ENCODE measurements at places on chromosomes 3 and 15.

DNA sequence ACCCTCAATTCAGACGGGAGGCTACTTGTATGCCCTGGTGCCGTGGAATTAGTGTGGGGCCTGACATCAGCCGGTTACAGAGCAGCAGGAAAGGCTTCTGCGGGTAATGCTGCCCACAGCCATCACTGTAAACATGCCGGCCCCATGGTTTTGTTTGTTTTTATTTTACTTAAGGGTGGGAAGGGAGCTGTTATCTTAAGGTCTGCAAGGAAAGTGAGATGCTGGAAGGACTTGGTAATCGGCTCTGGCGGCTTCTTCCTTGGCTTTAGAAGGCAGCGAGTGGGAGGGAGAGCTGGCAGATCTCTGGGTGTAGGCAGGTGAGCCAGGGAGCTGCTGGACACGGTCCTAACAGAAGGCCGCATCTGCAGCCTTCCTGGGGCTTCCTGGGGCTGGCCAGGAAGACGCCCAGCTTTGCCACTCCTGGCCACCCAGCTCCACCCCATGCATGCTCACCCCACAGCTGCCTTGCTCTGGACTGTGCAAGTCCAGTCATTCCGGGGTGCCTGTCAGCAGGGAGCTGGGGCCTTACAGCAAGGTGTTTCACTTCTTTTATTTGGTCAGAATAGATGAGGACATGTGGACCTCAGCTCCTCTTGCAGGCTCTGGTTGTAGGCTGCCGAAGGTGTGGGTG lies 54.1 kb upstream of the FURIN start:
- no peak for DNase-seq

DNA sequence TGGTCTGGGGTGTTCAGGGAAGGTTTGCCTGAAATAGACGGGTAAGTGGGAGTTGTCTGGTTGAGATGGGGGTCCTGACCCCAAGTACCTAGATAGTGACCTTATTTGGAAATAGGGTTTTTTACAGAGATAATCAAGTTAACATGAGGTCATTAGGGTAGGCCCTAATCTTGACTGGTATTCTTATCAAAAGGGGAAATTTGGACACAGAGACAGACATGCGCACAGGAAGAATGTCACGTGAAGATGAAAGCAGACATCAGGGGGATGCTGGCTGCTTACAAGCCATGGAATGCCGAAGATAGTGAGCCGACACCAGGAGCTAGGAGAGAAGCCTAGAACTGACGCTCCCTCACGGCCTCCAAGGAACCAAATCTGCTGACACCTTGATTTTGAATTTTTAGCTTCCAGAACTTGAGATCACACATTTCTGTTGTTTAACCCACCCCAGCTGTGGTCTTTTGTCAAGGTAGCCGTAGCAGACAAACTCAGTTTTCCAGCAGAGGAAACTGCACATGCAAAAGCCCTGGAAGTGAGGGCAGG lies 17.1 kb downstream of the BHLHE40 start:
- no peak for DNase-seq

- DNase-seq: no peak
Observed at GRCh38 chr3:37015642-37016041, 22.3 kb downstream of the MLH1 start.

GRCh38 chr3:3134750-3135448 lies 8.2 kb downstream of the TRNT1 start:
- DNase-seq: no peak

DNA sequence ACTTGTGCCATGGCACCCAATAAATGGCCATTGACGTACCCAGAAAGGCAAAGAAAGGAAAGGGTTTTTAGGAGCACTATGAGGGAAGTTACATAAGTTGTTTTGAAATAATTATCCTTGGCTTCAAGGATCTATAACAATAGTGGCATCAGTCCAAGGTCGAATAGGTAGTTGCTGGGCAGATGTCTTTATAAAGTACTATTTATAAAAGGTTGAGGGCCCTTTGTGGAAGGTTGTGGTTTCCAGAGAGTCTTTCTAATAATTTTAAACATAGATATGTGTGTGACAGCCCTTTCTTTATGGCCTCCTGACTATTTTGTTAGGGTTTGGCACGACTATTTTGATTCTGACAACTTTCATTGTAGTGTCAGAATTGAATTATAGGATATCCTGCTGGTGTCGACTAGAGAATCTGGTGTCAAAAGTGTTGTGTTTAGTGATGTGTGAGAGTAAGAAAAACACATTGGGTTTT lies 260.5 kb downstream of the PYDC2 start:
- DNase-seq: no peak

GRCh38 chr15:45143946-45144345 lies 14.2 kb downstream of the DUOX1 start:
- no peak for DNase-seq

- DNase-seq: no peak
Observed at GRCh38 chr3:129575997-129576384, 30.5 kb downstream of the PLXND1 start.

GRCh38 chr3:194596906-194597305 lies 36.3 kb downstream of the TMEM44 start:
- DNase-seq: no peak

- peak; percentile 60 for DNase-seq
Observed at GRCh38 chr3:30440880-30441279, 165.5 kb upstream of the TGFBR2 start.

DNA sequence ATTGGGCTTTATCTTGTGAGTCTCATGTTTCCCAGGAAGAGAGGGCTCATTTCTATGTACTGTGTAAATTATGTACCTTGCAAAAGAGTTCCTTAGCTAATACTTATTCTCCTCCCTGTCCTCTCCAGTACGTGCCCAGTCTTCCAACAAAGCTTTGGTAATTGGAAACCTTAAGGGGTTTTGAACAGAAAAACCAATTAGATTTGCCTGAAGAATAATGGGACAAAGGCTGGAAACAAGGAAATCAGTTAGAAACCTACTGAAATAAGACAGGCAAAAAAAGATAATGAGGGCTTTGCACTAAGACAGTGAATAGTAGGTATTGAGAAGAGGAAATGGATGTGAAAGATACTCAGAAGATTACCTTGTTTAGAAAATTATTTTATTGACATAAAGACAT lies 82.5 kb downstream of the SPRED1 start:
- no peak for DNase-seq

DNA sequence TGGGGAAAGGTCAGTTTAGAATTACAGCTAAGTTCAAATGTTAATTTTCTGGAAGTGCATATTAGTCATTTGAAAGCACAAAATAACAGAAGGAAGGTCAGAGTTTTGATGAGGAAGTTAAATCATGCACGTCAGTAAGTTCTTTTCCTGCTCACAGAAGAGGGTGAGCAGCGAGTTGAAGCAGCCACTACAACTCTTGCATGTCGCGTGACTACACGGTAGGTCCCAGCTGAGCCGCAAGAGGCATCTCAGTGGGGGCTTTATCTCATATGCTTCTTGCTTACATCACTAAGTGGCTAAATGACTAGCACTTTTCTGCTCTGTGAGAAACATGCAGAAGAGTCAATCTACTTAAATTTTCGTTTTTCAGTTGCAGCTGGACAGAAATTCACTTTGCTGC lies 21.3 kb upstream of the SEC62 start:
- DNase-seq: peak; percentile 30

GRCh38 chr15:76935620-76936019 lies 4.1 kb downstream of the RCN2 start:
- DNase-seq: no peak

- no peak for DNase-seq
Observed at GRCh38 chr3:101779822-101780381, 891 bp downstream of the NXPE3 start.

DNA sequence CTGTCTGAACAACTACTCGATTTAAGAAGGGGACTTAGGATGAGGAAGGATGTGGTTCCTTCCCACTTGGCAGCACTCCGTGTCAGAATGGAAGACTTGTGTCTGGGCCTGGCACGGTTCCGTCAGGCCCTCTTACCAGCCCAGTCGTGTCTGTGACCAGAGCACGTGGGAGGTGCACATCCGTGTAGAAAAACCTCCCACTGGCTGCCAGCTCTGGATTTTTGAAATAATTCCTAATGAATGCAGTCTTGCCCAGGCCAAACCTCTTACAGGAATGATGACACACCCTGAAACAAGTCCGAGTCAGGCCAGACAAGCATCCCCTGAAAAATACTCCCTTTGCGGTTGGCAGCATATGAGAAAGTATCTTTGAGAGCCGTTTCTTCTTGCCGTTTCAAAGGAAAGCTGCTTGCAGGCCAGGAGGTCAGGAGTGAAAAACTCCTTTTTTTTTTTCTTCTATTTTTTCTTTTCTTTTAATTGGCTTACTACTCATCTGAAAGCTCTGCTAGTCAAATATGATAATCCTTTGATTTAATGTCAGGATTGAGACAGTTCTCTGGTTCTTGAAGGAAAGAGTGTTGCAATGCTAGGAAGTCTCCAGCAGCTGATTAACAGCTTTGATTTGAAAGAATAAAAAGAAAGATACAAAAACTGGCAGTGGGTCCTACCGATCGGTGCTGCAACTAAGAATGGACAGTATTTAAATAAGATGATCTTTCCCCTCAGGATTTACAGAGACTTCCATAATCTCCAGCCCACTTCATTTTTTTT lies 19.8 kb downstream of the IL1RAP start:
- DNase-seq: peak; percentile 53

GRCh38 chr15:80985981-80986380 lies 3.6 kb downstream of the MESD start:
- no peak for DNase-seq

GRCh38 chr15:72173401-72173800 lies 24.2 kb downstream of the GRAMD2A start:
- no peak for DNase-seq

DNA sequence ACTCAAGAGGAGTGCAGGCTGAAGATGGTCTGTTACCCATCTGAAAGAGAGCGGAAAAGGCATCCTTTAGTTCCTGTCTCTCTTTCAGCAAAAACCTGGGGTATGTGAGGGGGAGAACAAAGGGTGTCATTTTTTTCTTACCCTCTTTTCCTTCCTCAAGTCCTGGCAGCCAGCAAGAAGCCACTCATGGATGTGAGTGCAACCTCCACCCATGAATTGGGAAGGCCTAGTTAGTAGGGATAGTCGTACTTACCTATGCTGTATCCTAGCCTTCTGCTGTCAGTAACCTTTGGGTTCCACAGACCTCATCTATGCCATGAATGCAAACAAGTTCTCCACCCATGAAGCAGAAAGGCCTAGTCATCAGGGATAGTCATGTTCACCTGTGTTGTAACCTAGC lies 472.8 kb downstream of the ZIC1 start:
- DNase-seq: no peak

GRCh38 chr3:73212683-73213082 lies 151.2 kb downstream of the EBLN2 start:
- DNase-seq: no peak

DNA sequence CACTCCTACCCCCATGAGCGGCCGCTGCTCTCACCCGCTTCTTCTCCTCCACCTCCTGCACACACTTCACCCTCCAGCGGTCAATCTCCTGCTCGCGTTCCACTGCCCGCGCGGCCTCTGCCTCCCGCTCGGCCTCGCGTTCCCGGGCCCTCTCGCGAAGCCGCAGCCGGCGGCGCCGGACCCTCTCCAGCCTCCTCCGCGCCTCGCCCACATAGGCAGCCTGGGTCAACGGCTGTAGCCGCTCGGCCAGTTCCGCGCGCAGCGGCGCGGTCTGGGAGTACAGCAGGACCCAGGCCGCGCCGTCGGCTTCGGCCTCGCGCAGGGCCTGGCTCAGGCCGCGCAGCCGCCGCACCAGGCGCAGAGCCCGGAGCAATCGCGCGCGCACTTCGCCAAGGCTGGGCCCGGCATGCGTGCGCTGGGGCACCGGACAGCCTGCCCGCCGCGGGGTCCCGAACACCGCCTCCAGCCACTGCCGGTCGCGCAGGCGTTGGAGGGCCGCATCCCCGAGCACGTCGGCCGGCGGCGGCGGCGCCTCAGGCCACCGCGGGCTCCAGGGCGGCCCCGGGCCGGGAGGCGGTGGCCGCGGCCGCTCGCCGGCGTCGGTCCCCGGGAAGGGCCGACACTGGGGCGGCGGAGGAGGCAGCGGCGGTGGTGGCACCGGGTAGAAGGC lies 595 bp downstream of the PDCD7 start:
- DNase-seq: peak; percentile 45

- peak; percentile 83 for DNase-seq
Observed at GRCh38 chr15:43872416-43873020, 45.7 kb downstream of the WDR76 start.

- DNase-seq: no peak
Observed at GRCh38 chr3:36489101-36489500, 108.8 kb downstream of the STAC start.

DNA sequence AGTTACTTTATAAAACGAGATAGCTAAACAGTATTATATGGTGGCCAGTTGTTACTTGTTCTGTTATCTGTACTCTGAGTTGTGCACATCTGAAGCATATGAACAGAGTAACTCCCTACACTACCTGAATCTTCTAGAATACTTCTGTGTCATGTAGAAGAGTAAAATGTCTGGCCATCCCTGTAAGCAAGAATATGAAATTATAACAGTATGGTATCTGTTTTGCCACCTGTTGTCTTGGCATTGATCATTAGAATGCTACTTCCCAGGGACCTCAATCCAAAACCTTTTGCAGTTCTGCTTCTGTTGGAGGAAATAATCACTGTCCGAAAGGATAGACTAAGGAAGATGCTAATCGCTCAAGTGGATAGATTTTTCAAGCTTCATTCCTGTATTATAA lies 1.9 kb downstream of the TEX9 start:
- DNase-seq: no peak

DNA sequence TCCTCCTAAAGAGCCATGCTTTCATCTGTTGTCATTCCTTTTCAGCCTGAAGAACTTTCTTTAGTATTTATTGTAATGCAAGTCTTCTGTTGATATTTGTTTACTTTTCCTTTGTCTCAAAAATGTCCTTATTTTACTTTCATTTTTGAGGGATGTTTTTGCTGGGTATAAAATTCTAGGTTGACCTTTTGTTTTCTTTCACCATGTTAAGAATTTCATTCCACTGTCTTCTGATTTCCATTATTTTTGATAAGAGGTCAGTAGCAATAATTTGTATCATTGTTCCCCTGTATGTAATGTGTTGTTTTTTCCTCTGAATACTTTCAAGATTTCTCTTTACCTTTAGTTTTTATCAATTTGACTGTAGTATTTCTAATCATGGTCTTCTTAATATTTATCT lies 91.1 kb downstream of the RSRC1 start:
- DNase-seq: no peak

DNA sequence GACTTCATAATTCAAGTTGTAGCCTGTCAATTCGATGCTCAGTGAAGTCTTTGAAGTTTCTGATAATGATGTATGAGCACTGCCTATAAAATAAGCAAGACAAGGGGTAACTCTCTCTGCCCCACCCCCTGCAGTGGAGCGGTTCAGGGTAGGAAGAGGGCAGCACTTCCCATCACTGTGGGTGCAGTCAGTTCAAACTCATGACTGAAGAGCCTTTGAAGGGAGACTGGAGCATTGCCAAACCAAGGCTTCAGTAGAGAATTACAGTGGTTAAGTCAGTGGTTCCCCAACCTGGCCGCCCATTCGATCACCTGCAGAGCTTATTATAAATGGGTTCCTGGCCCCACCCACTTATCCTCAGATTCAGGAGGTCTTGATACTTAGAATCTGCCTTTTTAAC lies 190.6 kb downstream of the SHQ1 start:
- no peak for DNase-seq
